Stimulated activated CD8-positive, alpha-beta memory T cell treated with anti-CD3 and anti-CD28 coated beads, Interleukin-7, amount 100 ng/mL, for 4 hours (primary cell): ENCODE measurements at places on chromosomes 13 and 19.
A peak's percentile ranks its signal among the peaks of the same experiment; 100 is the strongest.

- no peak for DNase-seq
Observed at GRCh38 chr19:48818234-48818820, 7.5 kb upstream of the BCAT2 start.

- DNase-seq: no peak
Observed at GRCh38 chr19:3252650-3253049, 28.2 kb downstream of the CELF5 start.

GRCh38 chr13:96314974-96315373 lies 225.1 kb downstream of the HS6ST3 start:
- no peak for DNase-seq

DNA sequence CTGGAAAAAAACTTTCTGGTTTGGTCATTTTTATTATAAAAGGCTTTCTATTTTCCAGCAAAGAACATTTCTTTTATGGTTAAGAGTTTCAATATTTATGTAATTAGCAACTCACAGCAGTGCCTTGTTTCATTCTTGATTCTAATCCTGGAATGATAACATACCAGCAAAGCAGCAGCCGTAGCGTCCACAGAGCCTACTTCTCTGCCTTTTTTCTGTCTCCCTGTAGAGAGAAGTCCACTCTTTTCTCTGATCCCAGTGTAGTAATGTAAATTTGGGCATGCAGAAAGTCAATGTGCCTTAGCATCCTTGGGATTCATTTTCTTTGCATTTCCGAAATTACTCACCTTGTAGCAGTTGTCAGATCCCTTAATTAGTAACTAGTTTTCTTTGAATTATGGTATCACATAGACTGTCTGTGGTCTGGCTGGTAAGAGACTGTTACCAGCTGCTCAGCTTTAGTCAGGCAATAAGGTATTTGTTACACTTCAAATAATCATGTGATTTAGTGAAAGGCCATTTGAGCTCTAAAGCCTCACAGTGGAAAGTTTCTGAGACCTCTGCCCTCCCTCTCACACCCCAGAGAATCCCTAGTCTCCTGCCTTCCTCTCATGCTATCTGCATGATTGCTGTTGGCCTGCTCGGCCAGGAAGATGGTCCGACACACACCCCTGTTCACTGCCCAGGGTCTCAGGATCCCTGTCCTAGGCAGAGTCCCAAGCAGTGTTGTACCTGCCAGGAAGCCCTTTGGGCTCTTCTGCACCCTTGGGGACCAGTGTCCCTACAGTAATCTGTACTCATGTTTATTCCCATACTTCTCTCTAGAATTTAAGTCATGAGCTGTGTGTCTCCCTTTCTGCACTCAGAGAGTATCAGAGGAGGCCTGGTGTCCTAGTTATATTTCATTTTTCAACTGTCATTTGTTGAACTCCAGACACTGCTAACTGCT lies 86.3 kb downstream of the LRCH1 start:
- no peak for DNase-seq

DNA sequence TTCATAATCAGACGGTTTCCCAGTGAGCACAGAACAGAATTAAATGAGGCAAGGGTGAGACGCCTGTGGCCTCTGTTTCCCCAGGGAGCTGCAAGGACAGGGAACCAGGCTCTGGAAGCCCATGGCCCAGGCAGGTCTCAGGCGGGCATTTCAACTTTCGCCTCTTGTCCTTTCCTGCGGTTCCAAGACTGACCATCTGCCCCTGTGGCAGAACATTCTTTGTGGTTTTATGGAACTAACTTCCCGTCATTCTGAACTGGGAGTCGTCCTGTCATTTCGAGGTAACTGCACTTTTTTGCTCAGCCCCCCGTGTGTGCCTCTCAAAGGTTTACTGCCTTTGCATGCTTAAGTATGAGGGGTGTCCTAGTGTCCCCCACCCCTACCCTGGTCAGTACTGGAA lies 70.9 kb downstream of the KL start:
- no peak for DNase-seq

GRCh38 chr19:16014923-16015804 lies 61.1 kb upstream of the TPM4 start:
- no peak for DNase-seq

DNA sequence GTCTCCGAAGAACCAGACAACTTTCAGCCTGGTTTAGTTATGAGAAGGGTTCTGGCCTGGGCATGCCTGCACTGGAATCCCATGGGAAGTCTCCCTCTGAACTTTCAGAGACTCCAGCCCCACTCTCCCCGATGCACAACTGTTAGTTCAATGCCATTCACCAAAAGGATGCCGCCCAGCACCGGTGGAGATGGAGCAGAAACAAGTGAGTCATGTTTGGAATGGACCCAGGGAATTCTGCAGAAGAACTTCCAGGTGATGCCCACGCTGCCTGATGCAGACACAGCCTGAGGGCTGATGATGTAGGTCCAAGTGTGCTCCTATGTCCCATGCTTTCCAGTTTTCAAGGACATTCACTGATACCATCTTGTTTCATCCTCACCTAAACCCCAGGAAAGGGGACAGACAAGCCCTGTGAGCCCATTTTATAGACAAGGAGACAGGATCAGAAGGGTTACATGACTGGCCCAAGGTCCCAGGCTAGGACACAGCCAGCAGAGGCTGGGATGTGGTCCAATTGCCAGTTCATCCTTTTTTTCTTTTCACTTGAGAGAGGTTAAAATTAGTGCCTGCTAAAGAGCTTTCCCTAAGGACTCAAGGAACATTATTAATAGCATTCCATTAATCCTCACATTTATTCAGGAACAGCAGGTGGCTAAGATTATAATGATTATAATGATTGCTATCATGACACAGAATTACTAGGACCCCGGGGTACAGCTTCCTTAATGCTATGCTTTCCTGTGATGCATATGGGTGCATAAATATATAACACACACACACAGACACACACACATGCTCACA lies 39.5 kb downstream of the SIAH3 start:
- no peak for DNase-seq

DNA sequence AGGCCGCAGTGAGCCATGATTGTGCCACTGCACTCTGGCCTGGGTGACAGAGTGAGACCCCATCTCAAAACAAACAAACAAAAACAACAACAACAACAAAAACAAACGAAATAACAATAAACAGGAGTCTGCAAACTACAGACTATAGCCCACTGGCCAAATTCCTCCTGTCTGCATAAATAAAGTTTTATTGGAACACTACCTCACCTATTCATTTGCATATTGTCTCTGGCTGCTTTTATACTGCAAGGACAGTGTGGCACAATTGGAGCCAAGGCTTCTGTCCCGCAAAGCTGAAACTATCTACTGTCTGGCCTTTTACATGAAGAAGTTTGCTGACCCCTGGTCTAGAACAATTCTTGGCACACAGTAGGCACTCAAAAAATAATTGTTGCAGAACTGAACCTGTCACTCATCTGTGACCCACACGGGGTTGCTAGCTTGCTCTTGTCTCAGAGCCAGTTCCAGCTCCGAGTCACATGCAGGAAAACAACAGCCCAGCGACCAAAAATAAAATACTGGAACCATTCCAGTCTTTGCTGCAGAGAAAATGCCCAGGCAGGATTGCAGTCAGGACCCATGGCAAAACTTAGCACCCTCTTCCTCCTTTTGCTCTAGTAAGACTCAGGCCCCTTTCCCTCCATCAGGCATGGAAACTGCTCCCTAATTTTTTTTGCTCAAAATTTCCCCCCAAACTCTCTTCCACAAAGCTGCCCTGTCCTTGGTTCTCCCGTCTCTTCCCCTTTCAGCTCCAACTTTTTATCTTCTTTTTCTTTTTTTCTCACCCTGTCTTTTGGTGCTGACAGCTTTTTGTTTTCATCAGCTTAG lies 4.8 kb upstream of the MYH14 start:
- no peak for DNase-seq

DNA sequence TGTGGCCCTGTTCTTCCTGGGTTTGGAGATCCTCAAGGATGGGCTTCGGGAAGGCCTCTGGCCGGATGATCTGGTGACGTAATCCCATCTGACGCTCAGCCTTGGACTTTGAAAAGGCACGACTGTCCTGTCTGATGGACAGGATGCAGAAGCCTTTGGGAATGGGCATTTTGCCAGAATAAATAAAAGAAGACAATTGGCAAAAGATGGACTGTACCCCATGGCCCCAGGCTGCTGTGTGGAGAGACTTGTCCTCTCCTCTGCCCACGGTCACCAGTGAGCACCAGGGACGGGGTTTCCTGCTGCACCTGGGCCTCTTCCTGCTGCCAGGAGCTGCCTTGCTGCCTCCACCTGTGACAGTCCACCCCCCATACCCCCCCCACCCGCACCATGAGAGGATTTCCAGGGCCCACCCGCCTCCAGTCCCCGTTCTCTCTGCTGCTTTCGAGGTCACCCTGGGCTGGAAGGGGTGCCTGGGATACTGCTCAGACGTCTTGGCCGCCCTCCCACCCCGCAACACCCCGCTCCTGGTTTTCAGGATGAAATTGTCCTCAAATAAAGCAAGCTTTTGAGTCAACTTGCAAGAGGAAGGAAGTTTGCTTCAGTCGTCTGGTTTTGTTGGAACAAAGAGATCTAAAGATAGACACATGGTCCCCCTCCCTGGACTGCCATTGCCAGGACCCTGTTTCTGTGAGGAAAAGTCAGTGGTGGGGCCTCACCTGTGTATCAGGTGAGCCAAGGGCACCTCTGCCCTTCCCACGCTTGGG lies 40.9 kb downstream of the MCF2L start:
- no peak for DNase-seq

- DNase-seq: no peak
Observed at GRCh38 chr13:51007216-51007615, 97.6 kb downstream of the RNASEH2B start.

DNA sequence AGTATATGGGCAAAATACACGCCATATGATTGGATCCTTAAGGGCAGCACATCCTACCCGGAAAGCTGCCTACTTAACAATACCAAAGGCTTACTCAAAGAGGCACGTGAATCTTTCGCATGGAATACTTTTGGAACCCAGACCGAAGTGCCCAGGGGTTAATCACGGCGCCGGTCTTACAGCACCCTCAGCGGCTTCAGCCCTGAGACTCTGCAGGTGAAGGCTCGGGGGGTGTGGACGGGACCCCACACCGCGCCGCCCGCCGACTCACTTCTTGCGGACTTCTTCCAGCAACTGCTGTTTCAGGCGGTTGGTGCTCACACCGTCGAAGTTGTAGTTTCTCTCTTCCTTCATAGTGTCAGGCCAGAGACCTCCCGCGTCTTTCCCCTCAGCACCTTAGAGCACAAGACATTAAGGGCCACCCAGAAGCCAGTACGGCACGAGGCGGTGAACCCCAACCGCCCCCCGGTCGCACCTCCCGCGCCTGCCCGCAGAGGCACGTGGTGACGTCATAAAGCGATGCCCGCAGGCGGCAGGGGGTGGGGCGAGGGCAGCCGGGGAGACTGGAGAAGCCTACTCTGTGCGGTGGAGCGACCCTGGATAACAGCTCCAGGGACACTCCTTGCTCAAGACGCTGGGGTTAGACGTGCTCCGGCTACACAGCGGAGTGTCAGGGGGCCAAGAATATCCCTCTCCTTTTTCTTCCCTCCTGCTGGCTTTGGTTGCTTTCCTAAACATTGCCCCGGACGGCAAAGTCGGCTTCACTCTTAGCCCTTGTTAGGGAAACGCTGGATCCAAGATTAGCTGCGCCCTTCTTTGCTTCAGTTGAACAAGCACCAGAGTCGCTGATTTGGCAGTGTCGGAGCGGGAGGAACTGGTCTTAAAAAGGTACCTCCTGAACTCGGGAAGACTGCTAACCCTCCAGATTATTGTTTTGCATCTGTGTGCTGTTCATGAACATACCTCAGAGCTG lies at the start of gene CCDC169:
CCDC169 (minus strand) TSS at position 449 of the 973 bp plus-strand sequence; CDS start at position 354, 95 bp downstream.
- peak; percentile 23 for DNase-seq

DNA sequence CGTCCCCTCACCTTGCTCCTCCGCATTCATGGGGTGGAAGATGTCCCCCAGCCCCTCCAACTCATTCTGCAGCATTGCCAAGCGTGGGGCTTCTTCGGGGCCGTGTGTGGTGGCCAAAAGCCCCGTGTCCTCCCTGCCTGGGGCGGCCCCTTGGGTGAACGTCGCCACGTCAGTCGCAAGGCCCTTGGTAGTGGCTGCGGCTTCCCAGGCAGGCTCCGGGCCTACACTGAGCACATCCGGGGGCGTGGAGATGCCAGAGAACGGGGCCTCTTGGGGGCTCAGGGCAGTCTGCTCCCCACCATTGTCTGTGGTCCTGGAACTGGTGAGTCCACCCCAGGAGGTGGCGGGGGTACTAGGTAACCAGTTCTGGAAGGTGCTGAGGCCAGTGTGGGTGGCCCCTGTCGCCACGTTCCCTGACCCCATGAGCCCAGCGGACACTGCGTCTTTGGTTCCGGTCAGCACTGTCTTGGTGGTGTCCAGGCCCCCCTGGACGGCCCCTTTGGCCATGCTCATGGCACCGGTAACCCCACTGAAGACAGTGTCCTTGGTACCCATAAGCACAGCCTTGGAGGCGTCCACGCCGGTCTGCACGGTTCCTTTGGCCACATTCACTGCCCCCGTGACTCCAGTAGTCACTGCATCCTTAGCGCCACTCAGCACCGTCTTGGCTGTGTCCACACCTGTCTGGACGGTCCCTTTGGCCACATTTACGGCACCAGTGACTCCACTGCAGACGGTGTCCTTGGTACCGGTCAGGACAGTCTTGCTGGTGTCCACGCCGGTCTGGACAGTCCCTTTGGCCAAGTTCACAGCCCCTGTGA lies 7.6 kb downstream of the PLIN4 start:
- no peak for DNase-seq

- DNase-seq: no peak
Observed at GRCh38 chr13:52353193-52353592, 52.8 kb downstream of the THSD1 start.

GRCh38 chr13:33015791-33016323 lies 366 bp upstream of the KL start:
- no peak for DNase-seq

DNA sequence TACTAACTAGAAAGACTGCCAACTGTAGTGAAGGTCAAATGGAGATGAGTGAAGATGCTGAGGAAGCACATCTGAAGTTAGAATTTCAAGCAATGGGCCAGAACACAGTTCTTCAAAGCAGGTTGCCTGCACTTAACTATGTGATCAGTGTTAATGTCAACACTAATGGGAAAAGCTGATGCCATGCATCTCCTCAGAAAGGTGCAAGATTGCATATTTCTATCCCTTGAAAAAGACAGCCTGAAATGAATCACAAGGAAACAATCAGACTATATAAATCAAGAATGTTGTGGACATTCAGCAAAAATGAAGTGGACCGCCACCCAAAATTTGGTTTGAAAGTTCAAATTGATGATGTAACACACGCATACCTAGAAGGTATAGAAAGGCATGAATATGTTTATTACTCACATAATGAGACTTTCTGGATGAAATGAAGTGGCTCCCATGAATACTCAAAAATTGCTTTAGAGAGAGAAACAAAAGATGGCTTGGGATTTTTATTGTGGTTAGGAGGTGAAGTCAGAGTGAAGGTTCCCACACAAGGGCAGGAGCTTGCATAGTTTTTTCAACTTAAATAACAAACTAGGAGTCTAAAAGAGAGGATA lies 522.4 kb downstream of the KCTD12 start:
- DNase-seq: no peak
